Temporal lobe (tissue), 4 donors: ENCODE measurements at places on chromosomes 2 and 18. TPM values are rescaled to one million over a fixed set of nuclear protein-coding genes. Genes with fewer than 3 reads are reported as not detected.

RAB17 gene
- not detected for total RNA-seq

DNAH7 gene
- 10.3 TPM for total RNA-seq

TRIM54 gene
- not detected for total RNA-seq

CLIP4 gene
- total RNA-seq, result 27.5 TPM

IL18RAP gene
- total RNA-seq, result not detected

HTRA2 gene
- 36.6 TPM for total RNA-seq

FEV gene
- total RNA-seq, result not detected

KYNU gene
- total RNA-seq, result under 0.01 TPM

TIGD1 gene
- 8.9 TPM for total RNA-seq
